ENCODE measurements at places on chromosomes 1 and 21.

GRCh38 chr1:168521401-168522000 is 22.3 kb downstream of the XCL2 start:
- no peak for DNase-seq

GRCh38 chr1:156624814-156625435 is 5.7 kb downstream of the HAPLN2 start:
- DNase-seq, result no peak

DNA sequence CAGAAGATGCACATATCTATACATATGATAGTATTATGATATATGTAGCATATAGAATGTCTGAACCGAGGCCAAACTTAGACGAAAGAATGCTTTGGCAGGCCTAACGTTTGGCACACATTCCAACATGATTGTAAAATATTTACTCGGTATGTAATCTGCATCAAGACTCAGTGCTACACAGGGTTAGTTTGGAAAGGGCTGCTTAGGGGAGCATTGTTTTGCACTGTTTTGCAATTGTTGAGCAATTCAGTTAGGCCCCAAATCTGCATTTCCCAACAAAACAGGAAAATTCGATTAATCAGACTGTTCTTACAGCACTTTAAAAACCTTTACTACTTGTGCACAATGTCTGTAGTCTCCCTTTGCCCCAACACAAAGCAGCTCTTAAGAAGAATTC is 216.0 kb upstream of the NEGR1 start:
- DNase-seq, result no peak

DNA sequence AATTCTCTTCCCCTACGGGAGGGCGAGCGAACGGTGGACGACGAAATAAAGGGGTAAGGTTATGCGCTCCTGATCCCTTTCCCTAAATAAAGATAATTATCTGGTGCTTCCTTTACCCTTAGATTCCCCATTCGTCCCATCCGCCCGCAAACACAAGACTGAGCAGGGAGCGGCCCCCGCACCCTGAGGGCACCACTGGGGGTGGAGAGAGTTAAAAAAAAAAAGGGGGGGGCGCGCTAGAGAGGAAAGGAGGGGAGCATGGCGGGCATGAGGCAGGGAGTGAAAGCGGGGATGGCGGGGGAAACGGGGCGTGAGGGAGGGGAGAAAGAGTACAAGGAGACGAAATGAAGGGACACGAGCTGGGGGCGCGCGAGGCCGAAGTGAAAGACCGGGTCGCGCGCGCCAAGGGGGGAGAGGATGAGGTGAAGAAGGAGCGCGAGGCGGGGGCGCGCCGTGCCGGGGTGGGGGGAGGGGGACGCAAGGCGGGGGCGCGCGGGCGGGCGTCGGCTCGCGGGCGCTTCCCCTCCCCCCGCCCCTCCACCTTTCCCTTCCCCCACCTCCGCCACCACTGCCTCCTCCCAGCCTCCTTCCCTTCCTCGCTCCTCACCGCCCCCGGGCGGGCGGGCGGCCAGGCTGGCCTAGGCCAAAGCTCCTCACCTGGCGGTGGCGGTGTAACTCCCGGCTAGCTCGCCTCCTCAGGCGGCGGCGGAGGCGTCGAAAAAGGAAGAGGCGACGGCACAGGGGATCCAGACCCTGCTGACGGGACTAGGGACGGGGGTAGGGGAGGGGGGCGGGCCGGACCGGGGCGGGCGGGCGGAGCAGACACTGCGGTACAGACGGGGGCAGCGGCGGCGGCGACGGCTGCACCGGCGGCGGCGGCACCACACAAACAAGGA is 448 bp downstream of the GATAD2B start:
- peak; percentile 34 for DNase-seq

- DNase-seq, result no peak
These were observed 23.2 kb upstream of the SLC2A1 start for GRCh38 chr1:42981871-42982270.

GRCh38 chr21:44734026-44734745 is 22.8 kb upstream of the TSPEAR start:
- no peak for DNase-seq

GRCh38 chr1:115036814-115037507 is 7.3 kb downstream of the TSHB start:
- DNase-seq, result no peak
